ENCODE measurements at places on chromosomes 7 and 10.

- DNase-seq: no peak
Observed at GRCh38 chr10:133128126-133129070, 31.6 kb upstream of the KNDC1 start.

GRCh38 chr10:64286533-64286932 is 765.3 kb downstream of the REEP3 start:
- DNase-seq: no peak

DNA sequence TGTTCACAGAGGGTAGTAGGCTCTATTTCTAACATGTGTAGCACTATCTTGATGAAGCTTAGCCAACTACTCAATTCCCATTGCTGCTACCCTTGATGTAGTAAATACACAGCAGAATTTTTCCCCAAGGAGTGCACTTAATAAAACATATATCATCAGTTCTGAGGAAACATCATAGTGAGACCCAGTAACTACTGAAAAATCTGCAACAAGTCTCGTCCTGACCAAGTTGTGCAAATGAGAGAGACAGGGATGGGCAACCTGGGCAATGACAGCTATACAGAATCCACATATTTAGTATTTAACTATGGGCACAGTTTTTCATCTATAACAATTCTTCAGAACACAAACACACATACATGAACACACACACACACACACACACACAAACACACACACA is 1073.8 kb upstream of the SORCS1 start:
- no peak for DNase-seq

- DNase-seq: no peak
Observed at GRCh38 chr10:56316603-56317002, 44.5 kb downstream of the ZWINT start.

GRCh38 chr10:124366343-124366742 is 52.4 kb downstream of the OAT start:
- no peak for DNase-seq

DNA sequence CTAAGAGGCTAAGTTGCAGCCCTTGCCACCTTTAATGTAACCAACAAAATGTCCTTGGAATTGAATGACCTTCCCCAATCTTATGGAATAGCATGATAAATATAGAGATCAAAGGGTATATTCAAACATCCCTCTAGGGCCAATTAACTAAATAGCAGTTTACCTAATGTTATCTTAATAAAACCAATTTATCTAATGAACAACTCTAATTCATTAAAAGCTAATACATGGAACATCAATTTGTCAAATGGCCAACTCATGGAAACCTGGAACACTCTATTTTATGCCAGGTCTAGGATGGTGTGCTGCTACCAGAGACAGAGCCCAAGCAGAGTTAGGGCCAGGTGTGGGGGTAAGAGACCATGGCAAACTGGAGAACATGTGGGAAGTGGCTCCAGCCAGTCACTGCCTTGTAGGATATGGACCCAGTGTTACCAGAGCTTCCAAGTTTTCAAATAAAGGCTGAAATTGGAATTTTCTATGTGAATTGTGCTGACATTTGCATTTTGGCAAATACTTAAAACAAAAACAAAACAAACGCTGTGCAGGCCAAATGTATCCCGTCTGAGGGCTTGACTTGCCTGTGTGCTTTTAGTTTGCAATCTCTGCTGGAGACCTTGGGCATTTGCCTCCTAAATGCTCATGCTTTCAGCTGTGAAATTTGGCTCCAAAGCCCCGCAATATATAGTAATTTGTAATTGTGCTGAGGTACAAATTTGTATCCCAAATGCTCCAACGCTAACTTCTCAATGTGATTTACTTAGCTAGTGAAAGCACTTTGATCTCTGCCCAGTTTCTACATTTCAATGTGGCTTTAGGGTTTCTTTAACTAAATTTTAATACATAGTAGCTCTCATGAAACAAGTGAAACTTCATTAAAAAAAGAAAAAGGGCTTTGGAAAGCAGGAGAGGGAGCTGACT is 55.1 kb downstream of the CPED1 start:
- DNase-seq: no peak

DNA sequence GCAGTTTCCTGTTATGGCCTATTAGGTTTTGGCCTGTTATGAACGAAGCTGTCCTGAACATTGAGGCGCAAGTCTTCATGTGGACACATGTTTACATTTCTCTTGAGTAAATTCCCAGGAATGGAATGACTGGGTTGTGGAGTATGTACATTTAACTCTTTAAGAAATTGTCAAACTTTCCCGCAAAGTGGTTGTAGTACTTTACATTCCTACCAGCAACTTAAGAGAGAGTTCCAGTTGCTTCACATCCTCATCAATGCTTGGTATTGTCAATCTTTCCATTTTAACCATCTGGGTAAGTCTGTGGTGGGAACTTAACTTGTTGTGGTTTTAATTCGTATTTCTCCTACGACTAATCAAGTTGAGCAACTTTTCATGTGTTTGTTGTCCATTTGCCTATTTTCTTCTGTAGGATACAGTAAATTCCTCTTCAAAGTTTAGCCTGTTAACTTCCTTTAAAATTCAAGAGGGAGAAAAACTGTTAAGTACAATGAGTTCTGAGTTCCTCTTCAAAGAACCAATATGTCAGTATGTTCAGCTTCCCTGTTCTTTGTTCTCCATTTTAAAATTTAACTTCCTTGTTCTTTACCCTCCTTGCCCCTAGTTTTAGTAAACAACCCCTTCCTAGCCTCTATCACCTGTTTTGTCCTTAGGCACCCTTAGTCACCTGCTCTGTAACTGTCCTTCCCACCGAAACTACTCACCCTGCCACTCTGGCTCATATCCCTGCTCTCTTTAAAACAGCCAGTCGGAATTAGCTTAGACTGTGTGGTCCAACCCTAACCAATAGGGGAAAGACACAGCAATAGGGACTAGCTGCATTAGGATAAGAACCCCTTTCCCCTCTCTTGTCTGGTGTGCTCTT is 74.0 kb downstream of the FAM241B start:
- no peak for DNase-seq

- peak; percentile 44 for DNase-seq
Observed at GRCh38 chr7:142811154-142811737, 40.5 kb downstream of the PRSS2 start.

DNA sequence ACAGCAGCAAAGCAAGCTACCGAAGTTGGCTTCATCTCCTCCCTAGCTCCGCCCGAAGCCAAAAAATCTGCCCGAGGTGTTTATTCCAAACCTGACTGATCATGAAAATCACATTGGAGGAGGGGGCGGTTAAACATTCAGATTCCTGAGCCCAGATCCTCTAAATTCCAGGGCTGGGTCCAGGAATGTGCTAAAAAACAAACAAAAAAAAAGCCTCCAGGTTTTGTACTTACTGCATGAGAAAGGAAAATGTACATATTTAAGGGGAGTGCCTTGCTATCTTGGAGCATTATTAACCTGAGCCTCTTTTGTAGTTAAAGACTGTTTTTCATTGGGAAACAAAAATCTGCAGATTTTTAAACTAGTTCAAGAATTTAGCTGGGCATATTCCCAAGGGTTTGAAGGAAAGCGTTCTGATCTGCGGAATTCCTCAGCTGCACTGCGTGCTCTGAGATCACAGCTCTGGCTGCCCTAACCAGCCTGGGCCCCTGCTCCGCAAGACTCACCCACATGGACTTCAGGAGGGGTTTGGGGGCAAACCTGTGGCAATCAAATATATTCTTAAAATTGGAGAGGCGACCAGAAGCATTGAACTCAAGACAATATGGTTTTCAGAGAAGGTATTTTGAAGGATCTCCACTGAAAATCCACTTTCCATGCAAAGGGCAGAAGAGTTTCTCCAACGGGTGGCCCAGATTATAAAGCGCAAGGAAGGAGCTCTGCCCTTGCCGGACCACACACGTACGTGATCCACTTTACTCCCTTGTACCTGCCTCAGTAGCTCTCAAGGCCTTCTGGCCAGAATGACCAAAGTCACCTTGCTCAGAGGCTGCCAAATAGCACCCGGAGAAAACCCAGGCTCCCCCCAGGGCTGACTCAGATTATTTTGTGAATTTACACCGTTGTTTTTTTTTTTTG is 10.0 kb upstream of the TNS3 start:
- no peak for DNase-seq

- no peak for DNase-seq
Observed at GRCh38 chr7:135974667-135975066, 2.5 kb downstream of the MTPN start.

GRCh38 chr7:27235387-27236311 is 7.0 kb upstream of the EVX1 start:
- DNase-seq: peak; percentile 77
